ENCODE measurements at places on chromosomes 6 and 20. TPM values are rescaled to one million over a fixed set of nuclear protein-coding genes. Genes with fewer than 3 reads are reported as not detected.

The NKX2-4 gene
- total RNA-seq = not detected

- H3K36me3 ChIP-seq = peaks cover 2% of the 10 kb centered on the region
- peaks cover 4% of the 10 kb centered on the region for H3K4me1 ChIP-seq
- H3K27me3 ChIP-seq = peaks cover 33% of the 10 kb centered on the region
- no peak overlapping the region for H3K27ac ChIP-seq
- no peak overlapping the region for H3K4me3 ChIP-seq
Observed at GRCh38 chr6:40407239-40407638, 179.9 kb downstream of the LRFN2 start.

- DNase-seq = no peak
- peaks cover 2% of the 10 kb centered on the region for H3K36me3 ChIP-seq
- peak overlapping the region; percentile 19 for H3K4me3 ChIP-seq
- H3K27me3 ChIP-seq = no peaks in the 10 kb centered on the region
- peak overlapping the region; percentile 94 for H3K27ac ChIP-seq
Observed at GRCh38 chr20:48623176-48623905, 204.5 kb downstream of the PREX1 start.

- H3K36me3 ChIP-seq = no peaks in the 10 kb centered on the region
- H3K27ac ChIP-seq = no peak overlapping the region
- peaks cover 2% of the 10 kb centered on the region for H3K4me1 ChIP-seq
- no peak overlapping the region for H3K4me3 ChIP-seq
- DNase-seq = no peak
Observed at GRCh38 chr6:144265390-144265789, 19.7 kb upstream of the UTRN start.

GRCh38 chr20:10454151-10454750 lies 19.1 kb downstream of the SLX4IP start:
- H3K27me3 ChIP-seq = no peaks in the 10 kb centered on the region
- DNase-seq = no peak
- peak overlapping the region; percentile 77 for H3K4me3 ChIP-seq
- peaks cover 6% of the 10 kb centered on the region for H3K36me3 ChIP-seq
- peaks cover 19% of the 10 kb centered on the region for H3K4me1 ChIP-seq

DNA sequence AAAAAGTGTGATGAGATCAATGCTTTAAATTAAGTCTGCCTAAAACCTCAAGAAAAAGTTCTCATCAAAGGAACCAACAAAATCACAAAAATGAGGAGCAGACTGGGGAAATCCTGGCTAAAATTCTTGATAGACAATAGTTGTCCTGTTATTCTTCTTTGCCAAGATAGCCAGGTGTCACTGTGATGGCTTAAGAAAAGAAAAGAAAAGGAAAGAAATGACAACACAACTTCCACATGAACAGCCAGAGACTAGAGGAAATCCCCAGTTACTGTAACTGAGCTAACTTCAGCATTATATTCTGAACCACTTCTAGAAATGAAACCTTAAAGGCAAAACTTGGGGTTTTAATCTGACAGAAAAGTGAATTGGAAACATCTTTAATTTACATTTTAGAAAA lies 129.6 kb downstream of the CD24 start:
- no peak for DNase-seq
- H3K27ac ChIP-seq = no peak overlapping the region
- H3K27me3 ChIP-seq = peaks cover 27% of the 10 kb centered on the region
- no peaks in the 10 kb centered on the region for H3K4me1 ChIP-seq
- no peak overlapping the region for H3K4me3 ChIP-seq
- no peaks in the 10 kb centered on the region for H3K36me3 ChIP-seq

DNA sequence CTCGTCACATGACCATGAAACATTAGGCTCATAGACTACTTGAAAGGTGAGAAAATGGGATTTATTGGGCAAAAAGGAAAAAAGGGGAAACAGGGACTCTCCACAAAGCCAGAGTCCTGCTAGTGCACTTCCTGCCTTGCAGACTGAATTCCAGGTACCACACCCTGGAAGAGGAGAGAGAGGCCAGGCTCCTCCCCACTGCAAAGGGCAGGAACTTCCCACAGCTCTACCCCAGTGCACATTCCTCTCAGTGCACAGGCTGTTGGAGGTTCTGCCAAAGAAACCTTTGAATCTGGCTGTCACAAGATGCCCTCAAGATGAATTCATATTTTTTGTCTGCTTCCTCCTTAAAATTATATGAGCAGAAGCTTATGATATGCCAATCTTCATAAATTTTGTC lies 920.4 kb upstream of the GJE1 start:
- H3K27me3 ChIP-seq = peaks cover 8% of the 10 kb centered on the region
- H3K4me1 ChIP-seq = no peaks in the 10 kb centered on the region
- no peaks in the 10 kb centered on the region for H3K36me3 ChIP-seq
- no peak overlapping the region for H3K4me3 ChIP-seq
- no peak overlapping the region for H3K27ac ChIP-seq

DNA sequence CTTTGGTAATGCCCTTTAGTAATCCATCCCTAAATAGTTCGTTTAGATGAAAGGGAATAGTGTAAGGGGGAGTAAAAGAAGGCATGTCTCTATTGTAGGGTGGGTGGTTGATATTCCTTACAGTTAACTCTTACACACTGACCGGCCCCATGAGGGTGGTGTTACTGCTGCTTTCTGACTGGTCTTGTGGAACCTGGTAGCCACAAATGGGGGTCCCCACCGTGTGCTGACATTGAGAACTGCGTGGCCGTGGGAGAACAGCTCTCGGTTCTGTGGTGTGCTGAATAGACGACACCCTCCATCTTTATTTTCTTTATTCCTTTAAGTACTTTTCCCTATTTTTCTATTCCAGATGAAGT lies 19.3 kb downstream of the MRAP2 start:
- H3K4me3 ChIP-seq = no peak overlapping the region
- H3K4me1 ChIP-seq = no peaks in the 10 kb centered on the region

GRCh38 chr20:57498425-57499400 lies 26.2 kb downstream of the CTCFL start:
- no peak for DNase-seq
- no peak overlapping the region for H3K4me3 ChIP-seq
- peaks cover 17% of the 10 kb centered on the region for H3K4me1 ChIP-seq
- no peak overlapping the region for H3K27ac ChIP-seq
- peaks cover 54% of the 10 kb centered on the region for H3K27me3 ChIP-seq

GRCh38 chr6:31426395-31427354 lies 23.3 kb downstream of the MICA start:
- no peak overlapping the region for H3K4me3 ChIP-seq
- H3K27me3 ChIP-seq = no peaks in the 10 kb centered on the region
- no peaks in the 10 kb centered on the region for H3K36me3 ChIP-seq
- no peak for DNase-seq
- no peak overlapping the region for H3K27ac ChIP-seq

- no peak overlapping the region for H3K4me3 ChIP-seq
- no peaks in the 10 kb centered on the region for H3K4me1 ChIP-seq
- no peak for DNase-seq
Observed at GRCh38 chr6:141498977-141499376, 633.7 kb upstream of the GJE1 start.

- no peaks in the 10 kb centered on the region for H3K4me1 ChIP-seq
- H3K4me3 ChIP-seq = peak overlapping the region; percentile 5
- peaks cover 23% of the 10 kb centered on the region for H3K27me3 ChIP-seq
Observed at GRCh38 chr6:72182337-72183246, 296.2 kb downstream of the RIMS1 start.

- no peak overlapping the region for H3K4me3 ChIP-seq
- no peaks in the 10 kb centered on the region for H3K36me3 ChIP-seq
- no peak overlapping the region for H3K27ac ChIP-seq
- peaks cover 20% of the 10 kb centered on the region for H3K27me3 ChIP-seq
- H3K4me1 ChIP-seq = no peaks in the 10 kb centered on the region
Observed at GRCh38 chr6:40247516-40248115, 313.4 kb upstream of the MOCS1 start.

The FOXS1 gene
- not detected for total RNA-seq

The PDCD2 gene
- total RNA-seq = 49.5 TPM

The PPP1R3G gene
- total RNA-seq = not detected

The HIVEP2 gene
- 73.6 TPM for total RNA-seq

DNA sequence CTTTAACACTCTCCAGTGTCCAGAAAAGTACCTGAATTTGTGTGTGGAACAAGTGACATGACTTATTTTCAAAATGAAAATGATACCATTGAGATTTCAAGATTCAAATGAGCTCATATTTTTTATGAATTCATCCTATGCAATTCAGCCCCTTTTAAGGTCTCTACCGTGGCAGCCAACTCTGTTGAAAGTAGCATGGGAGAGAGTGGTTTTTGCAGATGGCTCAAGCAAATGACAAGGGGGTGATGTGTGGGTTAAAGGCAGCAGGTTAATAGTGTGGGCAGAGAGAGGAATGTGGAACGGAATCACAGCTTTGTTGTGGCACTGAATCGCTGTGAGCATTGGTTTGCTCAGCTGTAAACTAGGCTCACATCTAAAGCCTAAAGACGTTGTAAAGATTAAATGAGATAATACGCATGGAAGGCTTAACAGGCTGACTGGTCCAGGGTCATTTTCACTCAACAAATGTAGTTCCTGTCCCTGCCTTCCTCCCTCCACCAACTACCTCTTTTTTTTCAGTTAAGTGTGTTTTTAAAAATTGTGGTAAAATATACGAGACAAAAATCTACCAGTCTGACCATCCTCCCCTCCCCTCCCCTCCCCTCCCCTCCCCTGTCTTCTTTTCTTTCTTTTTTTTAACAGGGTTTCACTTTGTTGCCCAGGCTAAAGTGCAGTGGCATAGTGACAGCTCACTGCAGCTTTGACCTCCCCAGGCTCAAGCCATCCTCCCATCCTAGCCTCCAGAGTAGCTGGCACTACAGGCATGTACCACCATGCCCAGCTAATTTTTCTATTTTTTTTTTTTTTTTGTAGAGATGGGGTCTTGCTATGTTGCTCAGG lies 114.7 kb upstream of the ZNF217 start:
- H3K36me3 ChIP-seq = no peaks in the 10 kb centered on the region
- H3K27ac ChIP-seq = peak overlapping the region; percentile 94
- H3K4me1 ChIP-seq = peaks cover 32% of the 10 kb centered on the region
- peak overlapping the region; percentile 83 for H3K4me3 ChIP-seq
- no peaks in the 10 kb centered on the region for H3K27me3 ChIP-seq

DNA sequence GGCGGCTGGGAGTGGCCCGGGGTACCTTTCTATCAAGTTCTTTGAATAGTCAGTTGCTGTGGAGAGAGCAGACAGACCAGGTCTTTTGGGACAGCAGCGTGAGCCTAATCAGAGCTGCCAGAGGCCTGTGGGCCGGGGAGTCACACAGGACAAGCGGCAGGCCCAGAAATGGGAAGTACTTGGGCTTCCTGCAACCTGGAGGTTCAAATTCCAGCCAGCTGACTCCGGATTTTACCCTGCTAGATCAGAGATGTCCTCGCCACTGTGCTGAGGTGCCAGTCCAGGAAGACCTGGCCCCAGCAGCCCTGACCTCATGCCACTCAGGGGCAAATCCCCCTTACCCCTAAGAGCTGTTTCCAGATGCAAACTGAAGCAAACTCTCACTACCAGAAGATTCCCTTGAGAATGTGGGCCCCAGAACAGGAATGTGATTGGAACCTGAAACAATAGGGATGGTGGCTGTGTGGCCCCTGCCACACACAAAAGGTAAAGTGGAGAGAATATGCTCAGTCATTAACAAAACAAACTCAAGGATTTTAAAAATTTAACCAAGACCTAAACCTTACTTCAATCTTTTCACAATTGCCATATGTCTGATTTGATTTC lies 9.7 kb downstream of the BEND3 start:
- H3K27ac ChIP-seq = no peak overlapping the region
- H3K27me3 ChIP-seq = no peaks in the 10 kb centered on the region
- H3K4me3 ChIP-seq = no peak overlapping the region
- DNase-seq = no peak
- H3K36me3 ChIP-seq = no peaks in the 10 kb centered on the region
- H3K4me1 ChIP-seq = peaks cover 5% of the 10 kb centered on the region

The VSX1 gene
- not detected for total RNA-seq

DNA sequence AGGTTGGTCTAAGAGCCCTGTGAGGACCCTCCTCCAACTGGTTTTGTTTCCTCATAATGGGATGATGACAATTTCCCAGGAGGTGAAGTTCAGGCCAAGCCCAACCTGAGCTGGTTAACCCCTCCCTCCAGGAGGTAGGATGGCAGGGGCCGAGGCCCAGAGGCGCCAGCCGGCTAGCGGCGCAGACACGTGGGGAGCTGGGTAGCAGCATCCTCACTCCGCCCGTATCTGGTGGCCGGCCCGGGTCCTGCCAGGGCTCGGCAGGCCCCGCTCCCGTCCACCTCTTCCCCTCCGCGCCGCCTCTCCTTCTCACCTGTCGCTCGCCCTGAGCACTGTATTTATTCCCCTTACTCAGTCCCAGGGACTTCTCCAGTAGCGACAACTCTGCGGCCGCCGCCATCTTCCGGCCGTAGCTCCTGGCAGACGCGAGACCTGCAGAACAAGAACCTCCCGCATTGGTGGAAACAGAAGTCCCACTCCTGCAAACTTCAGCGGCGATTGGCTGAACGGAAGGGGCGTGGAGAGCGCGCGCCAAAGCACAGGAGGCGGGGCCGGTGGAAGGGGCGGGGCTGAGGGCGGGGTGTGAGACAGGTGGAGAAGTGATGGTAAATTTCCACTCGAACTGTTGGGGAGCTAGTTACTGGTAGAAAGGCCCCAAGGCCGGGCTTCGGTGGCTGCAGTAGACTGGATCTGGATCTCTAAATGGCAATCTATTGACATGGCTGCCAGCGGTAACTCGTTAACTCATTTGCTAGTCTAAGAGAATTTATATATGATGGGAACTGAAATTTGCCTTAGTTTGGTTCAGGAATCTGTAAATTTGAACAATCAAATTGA lies at the start of gene EEF1E1:
TSS of gene EEF1E1 (minus strand) at position 427 of the 837 bp plus-strand sequence. CDS start at position 400, 27 bp downstream.
- peak; percentile 96 for DNase-seq
- peak within 1 kb of the TSS; percentile 91 for H3K27ac ChIP-seq
- peaks cover 4% of the 10 kb centered on the region for H3K36me3 ChIP-seq
- peaks cover 21% of the 10 kb centered on the region for H3K27me3 ChIP-seq
- peaks cover 21% of the 10 kb centered on the region for H3K4me1 ChIP-seq

The MDFI gene
- total RNA-seq = not detected

The CFB gene
- total RNA-seq = 0.65 TPM

The PLAGL1 gene
- 6.3 TPM for total RNA-seq

- H3K4me3 ChIP-seq = peak overlapping the region; percentile 94
- peaks cover 5% of the 10 kb centered on the region for H3K36me3 ChIP-seq
- H3K27ac ChIP-seq = peak overlapping the region; percentile 98
- peaks cover 45% of the 10 kb centered on the region for H3K4me1 ChIP-seq
Observed at GRCh38 chr6:26156105-26156849, 69.0 kb downstream of the HFE start.

Measured in T-helper 17 cell (primary cell).